Ammon's horn (tissue), 1 donor: ENCODE measurements at places on chromosomes 1 and 21.
A peak's percentile ranks its signal among the peaks of the same experiment; 100 is the strongest.

DNA sequence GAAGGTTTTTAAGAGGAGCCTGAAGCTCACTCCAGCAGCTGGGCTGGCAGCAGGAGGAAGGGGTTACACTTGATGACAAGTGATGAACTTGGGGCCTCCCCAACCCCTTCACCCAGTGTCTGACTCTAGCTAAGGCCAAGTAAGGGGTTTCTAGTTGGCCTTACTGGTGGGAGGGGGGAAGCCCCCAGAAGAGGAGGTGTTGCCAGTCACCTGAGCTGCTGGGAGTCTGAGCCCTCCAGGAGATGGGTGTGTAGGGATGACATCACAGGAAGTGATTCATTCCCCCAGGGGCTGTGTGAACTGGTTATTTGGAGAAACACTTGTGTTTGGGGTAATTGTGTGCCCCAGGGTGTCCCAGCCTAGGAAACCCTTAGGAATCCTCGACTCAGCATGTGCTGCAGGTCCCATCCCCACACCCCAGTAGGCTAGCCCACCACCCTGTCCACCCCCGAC, 3.1 kb downstream of the PADI1 start:
- no peak for DNase-seq

DNA sequence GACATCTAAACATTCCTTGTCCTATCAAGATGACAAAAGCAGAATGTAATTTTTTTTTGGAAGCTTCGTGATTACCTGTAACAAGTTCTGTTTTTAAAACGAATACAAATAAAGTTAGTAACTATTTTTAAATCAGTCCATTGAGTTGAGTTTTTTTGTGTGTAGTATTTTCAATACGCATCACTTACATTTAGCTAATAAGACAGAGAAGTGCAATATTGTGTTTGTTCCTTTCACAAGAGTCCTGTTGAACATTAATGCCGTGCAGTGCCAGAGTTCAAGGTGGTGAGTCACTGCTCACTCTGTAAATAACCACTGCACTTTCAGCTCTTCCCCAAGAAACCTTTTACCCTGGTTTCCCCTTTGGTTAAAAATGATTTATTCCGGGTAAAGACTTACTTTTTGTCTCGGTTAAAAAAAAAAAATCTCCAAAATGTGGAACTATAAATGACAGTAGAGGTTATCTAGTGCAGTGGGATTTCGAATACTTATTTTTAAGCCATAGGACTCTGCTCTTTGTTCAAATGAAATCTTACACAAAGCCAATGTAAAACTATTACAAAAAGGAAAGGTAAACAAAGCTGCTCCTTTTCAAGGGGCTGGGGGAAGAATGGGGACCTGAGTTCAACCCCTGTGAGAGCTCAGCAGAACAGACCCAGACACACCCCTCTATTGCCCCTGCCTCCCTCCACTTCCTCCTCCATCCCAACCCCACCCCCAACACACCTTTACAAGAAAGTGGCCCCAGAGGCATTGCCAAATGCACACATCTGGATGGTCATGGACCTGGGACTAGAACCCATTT, 14.8 kb upstream of the NCMAP start:
- no peak for DNase-seq

DNA sequence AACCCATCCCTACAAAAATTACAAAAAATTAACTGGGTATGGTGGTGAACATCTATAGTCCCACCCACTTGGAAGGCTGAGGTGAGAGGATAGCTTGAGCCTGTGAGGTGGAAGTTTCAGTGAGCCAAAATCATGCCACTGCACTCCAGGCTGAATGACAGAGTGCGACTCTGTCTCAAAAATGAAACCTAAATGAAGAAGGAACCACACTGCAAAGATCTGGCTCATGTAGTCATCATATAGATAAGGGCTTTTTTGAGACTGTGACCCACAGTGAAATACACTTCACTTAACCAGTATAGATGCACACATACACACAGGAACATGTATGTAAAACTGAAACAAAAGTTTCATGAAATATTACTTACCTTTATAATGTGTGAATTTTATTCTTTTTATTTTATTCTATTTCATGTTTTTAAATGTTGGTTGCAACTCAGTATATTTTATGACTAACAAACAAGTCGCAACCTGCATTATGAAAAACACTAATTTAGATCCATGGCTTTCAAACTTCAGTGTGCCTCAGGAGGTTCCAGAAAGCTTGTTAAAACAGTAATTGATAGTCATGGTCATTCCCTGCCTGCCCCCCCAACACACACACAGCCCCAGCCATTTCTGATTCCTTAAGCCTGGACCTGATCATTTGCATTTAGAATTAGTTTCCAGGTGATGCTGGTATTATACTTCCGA, 189.5 kb downstream of the PATJ start:
- no peak for DNase-seq

DNA sequence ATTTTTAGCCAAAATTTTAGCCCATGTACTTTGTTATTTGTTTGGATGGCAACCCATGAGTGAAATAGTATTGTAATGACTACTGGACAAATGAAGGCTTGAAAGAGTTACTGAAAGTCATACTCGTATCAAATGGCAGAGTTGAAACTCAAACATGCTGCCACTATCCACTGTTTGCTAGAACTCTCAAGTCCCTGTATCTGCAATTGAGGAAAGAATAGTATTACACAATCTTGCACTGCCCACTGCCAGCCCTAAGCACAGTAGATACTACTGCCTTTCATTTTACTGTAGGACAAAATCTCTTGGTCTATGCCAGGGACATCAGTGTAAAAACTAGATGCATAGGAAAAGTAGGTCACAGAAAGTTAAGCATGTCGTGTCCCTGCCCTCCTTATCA, 581.1 kb upstream of the PLXNA2 start:
- no peak for DNase-seq

GRCh38 chr1:171585715-171586114, 36.3 kb upstream of the MYOCOS start:
- DNase-seq, result no peak

DNA sequence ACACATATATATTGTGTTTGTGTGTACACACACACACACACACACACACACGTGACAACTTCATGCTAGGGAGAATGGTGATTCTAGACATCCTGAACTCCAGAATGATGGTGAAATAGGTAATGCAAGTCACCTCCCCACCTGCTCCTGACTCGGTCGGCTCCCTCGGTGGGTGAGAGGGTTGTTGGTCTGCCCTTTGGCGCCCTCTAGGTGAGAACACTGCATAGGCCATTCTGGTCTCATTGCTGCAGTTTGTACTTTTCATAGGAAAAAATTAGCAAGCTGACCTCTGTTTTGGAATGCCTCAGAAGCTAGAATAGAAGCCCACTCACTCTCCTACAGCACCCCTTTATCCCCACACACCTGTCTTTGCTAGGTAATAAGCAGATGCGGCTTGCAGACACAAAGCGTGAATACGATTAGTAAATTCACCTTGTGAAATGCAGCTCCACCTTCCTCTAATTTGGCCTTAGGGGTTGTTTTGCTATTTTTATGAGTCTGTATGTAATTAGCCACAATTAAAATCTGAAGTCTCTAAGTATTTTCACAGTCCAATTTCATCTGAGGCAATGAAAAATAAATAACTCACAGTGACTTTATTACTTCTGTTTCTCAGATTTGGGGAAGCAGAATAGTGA, 130.0 kb upstream of the KCNJ15 start:
- peak; percentile 54 for DNase-seq

DNA sequence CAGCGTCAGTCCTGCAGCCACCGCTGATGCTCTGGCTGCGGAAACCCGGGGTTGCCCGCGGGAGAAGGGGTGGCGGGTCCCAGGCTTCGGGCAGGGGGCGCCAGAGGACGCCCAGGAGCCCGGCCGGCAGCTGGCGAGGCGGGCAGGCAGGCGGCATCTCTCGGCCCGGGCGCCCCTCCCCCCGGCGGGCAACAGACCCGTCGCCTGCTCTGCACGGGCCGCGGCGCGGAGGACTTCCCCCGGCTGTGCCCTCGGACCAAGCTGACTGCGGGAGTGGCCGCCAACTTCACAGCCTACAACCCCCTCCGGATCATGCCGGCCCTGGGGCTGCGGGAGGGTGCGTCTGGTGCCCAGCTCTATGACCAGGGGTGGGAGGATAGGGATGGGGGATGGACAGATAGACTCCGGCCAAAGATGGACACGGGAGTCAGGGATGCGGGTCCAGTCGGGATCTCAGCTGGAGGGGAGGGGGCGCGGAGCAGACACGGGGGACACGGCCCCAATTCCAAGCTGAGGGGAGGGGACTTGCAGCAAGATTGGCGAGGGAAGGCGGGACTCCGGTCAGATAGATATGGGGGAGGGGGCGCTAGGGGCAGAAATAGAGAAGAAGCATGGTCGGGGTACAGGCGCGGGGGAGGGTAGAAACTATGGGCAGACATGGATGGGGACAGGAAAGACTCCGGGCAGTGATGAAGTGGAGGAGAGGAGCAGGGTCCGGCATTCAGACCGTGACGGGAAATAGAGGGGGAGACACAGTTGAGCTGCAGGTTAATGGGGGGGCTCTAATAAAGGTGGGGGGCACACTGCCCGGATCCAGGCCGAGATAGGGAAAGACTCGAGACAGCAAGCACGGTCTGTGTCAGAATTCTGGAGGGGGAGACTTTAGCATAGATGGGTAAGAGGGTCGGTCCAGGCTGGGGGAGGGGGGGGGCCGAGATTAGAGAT, 1.1 kb downstream of the ADGRB2 start:
- DNase-seq, result peak; percentile 82

- no peak for DNase-seq
Measured at GRCh38 chr1:224700918-224701531, 84.9 kb downstream of the CNIH3 start.

GRCh38 chr1:229238674-229239415, 32.1 kb upstream of the RAB4A start:
- DNase-seq, result peak; percentile 90

- no peak for DNase-seq
Measured at GRCh38 chr1:3315399-3316339, 138.8 kb upstream of the ARHGEF16 start.

DNA sequence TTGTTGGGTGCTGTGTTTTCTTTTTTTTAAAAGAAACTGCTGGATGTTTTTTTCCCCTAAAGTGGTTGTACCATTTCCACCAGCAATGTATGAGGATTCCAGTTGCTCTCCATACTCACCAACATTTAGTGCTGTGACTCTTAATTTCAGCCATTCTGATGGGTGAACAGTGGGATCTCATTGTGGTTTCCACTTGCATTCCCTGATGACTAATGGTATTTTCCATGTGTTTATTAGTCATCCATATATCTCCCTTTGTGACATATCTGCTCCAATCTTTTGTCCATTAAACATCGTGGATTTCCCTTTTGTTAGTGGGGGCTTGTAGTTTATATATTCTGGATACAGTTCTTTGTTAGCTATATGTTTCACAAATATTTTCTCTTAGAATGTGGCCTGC, 206.0 kb downstream of the CAMTA1 start:
- DNase-seq, result no peak

DNA sequence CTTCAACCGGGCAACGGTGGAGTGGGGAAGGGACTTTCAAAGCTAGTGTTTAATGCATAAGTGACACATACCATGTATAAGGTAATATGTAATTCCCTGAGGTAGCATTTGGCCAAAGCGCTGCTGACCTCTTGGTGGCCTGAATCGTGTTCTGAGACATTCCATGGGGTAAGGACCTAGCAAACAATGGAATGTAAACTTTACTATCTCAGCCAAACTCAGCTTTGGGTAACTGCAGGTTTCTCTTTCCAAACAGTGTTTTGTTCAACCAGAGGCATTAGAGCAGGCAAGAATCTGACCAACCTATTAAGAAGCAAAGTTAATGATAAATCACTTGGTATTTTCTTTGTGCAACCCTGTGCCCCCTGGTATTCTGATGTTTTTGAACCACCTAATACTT, 22.0 kb downstream of the TGFB2 start:
- no peak for DNase-seq

DNA sequence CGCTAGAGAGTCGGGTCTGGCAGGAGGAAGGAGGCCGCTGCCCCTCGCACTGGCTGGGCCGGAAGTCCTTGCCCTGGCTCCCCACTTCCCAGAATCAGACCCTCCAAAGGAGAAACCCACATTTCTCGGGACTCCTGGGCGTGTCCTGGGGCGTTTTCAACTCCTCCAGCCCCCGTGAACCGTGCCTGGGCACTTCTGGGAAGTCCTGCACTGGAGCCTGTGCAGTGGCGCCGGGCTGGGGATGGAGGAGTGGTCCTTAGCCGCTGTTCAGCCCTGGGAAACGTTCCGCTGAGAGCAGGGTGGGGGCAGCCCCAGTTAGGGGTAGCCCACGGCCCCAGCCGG, 3.0 kb downstream of the IGSF21 start:
- DNase-seq, result no peak

DNA sequence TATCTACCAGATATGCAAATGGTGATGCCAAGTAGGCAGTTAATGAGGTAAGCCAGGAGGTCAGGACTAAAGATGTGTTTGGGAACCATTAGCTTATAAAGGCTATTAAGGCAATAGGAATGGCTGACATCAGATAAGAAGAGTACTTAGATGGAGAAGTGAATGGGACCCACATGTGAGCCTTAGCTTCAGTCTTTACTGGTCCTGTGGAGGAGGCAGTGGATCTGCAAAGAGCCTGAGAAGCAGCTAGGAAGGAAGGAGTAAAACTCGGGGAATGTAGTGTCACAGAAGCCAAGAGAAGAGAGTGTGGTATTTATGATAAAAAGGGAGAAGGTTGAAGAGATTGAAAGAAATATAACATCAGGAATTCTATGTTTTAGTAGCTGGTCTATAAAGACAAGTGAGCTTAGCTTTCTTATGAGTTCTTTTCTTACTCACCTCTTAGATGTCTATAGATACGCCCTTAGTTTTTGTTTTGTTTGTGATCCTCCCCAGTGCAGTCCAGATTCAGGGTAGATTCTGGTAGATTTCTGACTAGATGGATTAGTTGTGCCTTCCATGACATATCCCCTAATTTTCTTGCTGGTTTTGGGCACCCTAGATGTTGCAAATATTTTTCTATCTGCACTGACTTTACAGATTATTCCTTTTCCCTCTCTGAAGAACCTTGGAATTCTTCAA, 39.4 kb downstream of the SLAMF6 start:
- DNase-seq, result no peak

GRCh38 chr1:37392051-37392450, 82.3 kb upstream of the ZC3H12A start:
- no peak for DNase-seq

GRCh38 chr1:228087771-228088251, 5.3 kb downstream of the ARF1 start:
- DNase-seq, result no peak

- no peak for DNase-seq
Measured at GRCh38 chr1:155278689-155279160, 1.5 kb downstream of the HCN3 start.

GRCh38 chr1:74478979-74479378, 33.4 kb downstream of the LRRC53 start:
- no peak for DNase-seq

DNA sequence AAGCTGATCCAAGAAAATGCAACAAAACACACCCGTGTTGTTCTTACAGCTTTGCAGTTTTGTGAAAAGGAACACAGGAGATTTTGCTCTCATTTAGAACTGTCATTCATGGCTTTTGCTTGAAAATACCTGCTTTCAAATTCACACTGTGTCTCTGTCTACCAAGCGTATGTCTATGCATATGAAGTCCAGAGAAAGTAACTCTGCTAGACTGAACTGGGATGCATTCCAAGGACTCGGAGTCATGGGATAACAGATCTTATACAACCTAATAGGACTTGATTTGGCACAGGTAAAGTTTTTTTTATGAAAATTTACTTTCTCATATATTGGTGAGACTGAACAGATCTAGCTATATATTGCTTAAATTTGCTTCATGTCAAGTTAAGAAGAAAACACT, 102.4 kb downstream of the PTGER3 start:
- DNase-seq, result no peak

GRCh38 chr1:58934706-58935105, 150.9 kb upstream of the JUN start:
- no peak for DNase-seq
